T-helper 2 cell (primary cell): ENCODE measurements at places on chromosomes 7 and 10.

DNA sequence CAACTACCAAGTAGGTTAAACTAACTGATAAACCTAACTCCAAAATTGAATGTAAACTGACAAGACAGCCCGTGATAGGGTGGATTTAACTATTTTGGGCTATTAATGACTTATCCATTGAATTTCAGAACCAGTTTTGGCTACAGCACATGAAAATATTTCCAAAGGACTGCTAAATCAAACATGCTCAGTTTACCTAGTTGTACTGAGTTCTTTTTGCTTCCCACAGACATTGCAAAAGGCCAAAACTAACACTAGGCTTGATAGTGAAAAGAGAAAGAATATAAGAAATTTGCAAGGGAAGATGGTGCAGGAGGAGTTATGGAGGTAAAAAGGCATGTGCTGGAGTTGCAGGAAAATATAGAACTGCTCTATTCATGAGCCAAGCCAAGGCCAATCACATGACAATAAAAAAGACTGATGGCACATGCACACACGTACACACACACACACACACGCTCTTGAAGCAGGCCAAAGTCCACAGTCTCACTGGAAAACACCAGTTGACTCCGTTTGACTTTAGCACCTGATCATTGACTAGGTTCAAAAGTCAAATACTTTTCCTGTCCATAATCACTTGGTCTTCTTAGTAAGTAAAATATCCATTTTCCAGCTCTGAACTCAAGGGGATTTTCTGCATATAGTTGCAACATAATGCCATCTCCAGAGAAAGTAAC lies 76.0 kb upstream of the AGBL3 start:
- DNase-seq: no peak

DNA sequence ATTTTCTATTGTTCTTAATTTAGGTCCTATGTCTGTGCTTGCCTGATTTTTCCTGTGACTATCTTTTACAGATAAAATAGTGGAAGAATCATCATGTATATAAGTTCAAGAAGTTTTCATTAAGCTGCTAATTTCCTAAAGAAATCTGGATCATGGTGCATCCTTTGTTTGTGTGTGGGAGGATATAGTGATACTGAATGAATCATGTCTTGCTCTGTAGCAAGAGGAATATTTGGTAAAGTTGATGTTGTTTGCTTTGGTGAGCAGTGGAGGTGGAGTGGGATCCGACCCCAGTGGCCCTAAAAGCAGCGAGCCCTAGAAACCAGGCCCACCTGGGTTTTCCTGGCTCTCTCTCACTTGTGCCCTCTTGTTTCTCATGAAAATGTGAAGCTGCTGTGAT lies 83.7 kb downstream of the CCNY start:
- DNase-seq: no peak

GRCh38 chr7:80496586-80496985 lies 15.3 kb downstream of the GNAT3 start:
- DNase-seq: no peak

DNA sequence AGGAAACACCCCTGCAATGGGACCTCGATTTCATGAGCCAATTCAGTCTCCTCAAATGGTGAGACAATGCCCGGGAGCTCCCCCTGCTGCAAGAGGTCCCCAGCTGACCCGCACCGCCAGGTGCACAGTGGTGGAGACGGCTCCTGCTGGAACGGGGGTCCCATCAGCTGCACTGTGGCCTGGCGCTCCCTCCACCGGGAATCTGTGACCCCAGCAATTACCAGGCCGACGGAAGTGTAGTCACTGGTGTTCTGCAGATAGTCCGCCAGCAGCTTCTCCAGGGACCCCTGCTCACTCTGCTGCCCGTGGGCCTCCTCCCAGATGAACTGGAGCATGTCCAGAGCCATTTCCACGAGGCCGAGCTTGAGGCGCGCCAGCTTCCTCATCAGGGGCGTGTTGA lies 64.9 kb upstream of the NKX6-2 start:
- no peak for DNase-seq

DNA sequence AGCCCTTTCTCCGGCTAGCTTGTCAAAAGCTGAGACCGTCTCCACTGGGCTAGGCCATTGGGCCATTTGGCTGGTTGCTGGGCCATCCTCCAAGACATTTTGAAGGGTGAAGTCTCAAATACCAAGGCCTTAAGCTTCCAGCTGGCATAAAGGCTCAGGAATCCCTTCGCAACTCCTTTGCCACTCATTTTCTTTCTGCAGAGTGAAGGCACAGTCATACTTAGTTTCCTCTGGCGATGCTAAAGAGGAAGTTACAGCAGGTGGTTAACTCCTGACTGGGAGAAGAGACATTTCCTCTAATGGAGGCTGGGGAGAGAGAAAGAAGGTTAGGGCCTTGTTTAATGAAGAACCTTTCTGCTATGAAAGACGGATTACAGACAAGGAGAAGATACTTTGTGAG lies 4.8 kb upstream of the REPIN1 start:
- peak; percentile 32 for DNase-seq

- no peak for DNase-seq
Observed at GRCh38 chr10:70757856-70758255, 27.3 kb downstream of the TBATA start.

GRCh38 chr10:105538874-105539273 lies 897.8 kb downstream of the SORCS3 start:
- no peak for DNase-seq

- no peak for DNase-seq
Observed at GRCh38 chr7:117405519-117405918, 21.8 kb downstream of the ASZ1 start.

- no peak for DNase-seq
Observed at GRCh38 chr7:103528152-103528551, 82.1 kb upstream of the SLC26A5 start.

DNA sequence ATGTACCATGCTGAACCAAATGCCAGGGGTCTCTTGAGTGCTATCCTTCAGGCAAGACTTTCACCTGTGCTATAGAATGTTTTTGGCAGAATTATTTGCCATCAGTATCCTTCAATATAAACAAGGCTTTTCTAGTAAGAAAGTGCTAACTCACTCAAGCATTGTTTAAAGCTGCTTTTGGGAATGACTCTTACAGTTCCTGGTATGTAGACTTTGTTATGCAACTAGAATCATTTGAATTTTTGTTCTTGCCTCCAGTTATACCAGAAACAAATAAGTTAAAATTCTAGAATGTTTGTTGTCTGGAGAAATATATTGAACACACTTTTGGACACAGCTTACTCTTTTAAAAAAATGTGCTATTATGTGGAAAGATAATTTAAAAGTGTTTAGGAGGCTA lies 39.5 kb upstream of the RTKN2 start:
- no peak for DNase-seq

GRCh38 chr7:108234281-108234680 lies 104.1 kb upstream of the LAMB4 start:
- DNase-seq: no peak

GRCh38 chr10:15084502-15084922 lies 4.1 kb downstream of the ACBD7 start:
- DNase-seq: peak; percentile 84

DNA sequence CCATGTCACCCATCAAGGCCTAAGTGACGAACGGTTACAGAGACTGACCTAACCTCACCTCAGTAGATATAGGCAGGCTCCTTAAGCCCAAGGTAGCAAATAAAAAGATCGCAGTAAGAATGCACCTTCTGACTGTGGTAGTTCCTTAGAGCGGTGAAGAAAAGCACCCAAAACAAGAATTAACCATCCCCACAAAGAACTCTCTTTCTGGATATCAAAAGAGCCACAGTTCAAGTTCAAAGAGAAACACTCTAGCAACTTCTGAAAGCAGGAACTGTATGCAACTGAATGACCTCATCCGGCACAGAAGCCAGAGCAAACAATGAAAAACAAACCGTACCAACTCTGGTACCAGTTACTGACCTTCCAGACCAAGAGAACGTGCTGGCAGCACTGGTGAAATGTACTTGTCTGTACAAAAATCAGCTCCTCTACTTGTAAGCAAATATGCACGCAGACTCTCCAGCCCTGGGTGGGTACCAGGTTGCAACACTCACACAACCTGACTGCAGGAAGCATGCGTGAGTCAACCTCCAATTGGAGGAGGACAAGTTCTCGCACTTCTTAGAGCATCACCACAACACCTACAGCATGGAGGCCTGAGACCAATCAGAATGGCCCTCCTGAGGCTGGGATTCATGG lies 202.7 kb downstream of the FAM107B start:
- DNase-seq: peak; percentile 23

DNA sequence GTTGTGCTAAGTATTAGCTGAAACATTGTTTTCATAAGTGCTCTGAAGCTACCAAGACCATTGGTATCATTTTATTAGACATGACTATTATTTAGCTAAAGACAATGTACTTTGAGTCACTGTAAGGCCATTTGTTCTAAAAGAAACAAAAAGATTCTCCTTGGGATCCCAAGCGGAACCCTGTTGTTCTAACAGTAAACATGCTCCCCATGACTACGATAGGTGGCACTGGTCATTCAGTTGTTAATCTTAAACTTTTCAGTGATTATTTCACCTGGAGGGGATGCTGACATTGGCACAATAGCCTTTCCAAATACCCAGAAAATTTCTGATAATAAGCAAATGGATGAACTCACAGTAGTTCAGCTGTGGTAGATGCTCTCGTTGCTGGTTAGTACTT lies 715.0 kb downstream of the AUTS2 start:
- no peak for DNase-seq

DNA sequence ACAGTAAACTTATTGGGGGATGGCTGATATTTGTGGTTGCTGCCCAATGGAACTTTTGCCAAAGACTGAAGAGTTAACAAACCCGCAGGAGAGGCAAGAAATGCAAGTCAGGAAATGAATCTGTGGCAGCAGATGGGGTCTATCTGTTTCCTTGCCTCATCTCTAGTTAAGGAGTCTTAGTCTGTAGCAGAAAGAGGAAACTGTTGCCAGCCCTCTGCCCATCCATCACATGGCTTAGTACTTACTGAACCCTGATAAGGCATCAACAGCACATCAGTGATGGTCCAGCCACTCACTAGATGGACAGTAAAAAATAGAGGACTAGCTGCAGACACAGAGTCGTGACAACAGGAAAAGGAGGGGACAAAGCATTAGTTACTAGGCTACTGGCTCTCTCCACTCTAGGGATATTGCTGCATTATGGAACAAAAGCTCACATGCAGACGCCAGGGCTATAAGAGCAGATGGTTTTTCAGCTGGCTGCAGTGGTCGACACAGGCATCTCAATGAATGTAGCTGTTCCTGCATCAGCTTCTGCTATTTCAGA lies 614.7 kb downstream of the PARD3 start:
- DNase-seq: no peak

- DNase-seq: no peak
Observed at GRCh38 chr7:54774785-54775740, 16.1 kb upstream of the SEC61G start.

DNA sequence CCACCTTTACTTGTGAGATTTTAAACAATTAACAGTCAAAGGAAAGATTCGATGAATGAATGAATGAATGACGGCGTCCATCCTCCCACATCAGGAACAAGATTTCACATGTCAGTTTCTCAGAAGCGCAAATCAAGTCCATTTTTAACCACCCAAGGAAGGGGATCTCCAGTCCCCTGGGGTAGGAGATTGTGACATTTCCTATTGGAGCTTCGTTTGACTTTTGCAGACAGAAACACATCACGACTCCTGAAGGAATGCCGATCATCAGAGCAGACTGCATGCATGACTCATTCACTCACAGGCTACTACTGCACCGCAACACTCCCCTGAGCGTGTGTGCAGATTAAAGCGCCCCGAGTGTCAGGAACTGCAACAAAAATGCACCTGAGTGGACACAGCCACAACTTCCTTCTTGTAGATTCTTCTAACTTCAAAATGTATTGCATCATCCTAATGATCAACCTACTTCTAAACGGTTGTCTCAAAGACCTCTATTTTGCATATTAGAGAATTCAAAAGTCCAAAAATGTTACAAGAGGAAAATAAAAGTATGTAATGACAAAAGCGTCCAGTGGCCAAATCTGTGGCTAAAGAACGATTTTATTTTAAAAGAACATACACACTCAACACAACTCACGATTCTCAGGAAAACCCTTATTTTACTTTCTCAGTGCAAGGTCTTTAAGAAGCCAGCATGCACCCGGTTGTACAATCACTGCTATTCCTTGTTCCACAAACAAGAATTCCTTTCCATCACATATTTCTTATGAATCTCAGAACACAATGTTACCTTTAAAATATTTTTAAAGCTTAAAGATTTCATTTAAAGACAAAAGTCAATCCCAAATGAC lies 172.6 kb downstream of the FAM107B start:
- peak; percentile 85 for DNase-seq

DNA sequence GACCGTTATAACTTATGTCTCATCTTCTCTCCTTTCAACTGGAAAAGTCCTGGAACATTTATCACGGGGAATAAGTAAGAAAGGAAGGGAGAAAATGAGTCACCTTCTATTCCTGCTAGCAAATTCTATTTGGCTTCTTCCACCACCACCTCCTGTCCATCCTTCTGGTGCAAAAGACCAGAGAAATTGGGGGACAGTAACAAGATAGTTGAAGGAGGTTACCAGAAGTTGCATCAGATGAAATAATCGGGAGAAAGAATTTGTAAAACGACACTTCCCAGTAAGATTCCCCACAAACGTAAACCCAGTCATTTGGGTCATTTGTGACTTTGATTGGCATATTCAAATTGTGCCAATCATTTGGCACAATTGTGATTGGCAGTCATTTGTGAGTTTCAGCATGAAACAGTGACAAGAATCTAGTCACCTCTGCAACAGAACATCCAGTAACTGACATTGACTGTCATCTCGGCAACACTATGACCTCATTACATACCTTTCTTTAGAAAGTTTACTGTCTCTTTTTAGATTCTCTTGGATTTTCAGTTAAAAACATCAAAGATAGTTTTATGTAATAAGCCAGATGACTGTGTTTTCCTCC lies 51.3 kb upstream of the PIK3CG start:
- no peak for DNase-seq

GRCh38 chr7:125661677-125662076 lies 732.1 kb upstream of the POT1 start:
- DNase-seq: no peak

GRCh38 chr7:51242007-51242691 lies 74.5 kb downstream of the COBL start:
- no peak for DNase-seq

GRCh38 chr10:31353574-31353973 lies 34.6 kb downstream of the ZEB1 start:
- no peak for DNase-seq

- DNase-seq: no peak
Observed at GRCh38 chr7:144256112-144256511, 8.5 kb downstream of the OR2A7 start.

GRCh38 chr10:119725828-119726675 lies at the start of gene INPP5F:
Gene INPP5F, plus strand, starts transcription at chr10:119726050. Its CDS starts 213 bp downstream, at chr10:119726263.
- peak; percentile 100 for DNase-seq

DNA sequence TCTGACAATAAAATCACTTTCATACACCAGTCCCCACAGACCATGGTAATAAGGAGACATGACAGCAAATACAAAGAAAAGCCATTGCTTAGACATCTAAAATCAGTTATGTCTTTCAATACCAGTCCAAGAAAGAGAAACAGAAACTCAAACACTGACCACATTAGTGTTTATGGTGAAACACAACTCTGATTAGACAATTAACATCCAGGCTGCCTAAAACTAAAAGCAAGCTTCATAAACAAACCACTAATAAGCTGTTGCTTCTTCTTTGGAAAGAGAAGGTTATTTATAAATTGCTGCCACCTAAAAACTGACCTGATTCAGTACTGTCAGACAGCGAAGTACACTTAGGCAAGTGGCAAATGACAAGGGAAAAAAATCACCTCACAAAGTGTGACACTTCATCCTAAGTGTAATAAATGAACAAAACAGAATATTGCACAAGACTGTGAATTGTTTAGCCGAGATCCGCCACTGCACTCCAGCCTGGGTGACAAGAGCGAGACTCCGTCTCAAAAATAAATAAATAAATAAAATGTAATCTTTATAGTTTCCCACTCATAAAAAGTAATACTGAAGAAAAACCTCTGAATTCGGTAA lies 277.4 kb downstream of the PARD3 start:
- DNase-seq: no peak
